ENCODE measurements at places on chromosomes 3 and 15.

DNA sequence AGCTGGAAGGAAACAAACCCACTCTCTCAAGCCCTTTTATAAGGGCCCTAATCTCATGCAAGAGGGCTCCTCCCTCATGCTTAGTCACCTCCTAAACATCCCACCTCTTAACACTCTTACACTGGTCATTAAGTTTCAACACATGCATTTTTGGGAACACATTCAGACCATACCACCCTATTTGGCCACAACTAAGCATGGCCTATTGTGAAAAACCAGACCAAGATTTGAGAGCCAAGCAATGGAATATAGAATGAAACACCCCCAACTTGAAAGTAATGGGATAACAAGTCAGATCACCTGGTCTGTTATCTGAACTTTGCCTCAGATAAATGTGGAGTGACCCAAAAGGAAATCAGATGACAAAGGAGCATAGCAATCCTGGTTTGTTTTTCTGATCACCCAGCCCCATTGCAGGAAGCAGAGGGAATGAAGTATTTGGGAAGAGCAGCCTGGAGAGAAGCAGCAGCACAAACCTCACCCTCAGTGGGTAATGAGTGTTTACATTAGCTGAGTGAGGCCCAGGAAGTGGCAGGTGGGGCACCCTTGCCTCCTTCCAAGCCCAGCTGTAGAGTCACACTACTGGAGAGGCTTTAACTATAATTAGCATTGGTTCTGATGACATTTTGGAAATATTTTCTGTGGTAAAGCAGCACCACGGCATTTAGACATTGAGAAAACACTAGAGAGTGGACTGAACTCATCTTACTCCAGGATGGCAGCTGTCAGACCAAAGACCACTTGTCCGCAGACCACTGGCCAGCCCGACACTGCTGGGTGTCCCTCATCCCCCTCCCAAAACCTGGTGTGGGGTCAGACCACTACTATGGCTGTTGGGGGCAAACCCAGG, 48.8 kb upstream of the PRTG start:
- no peak for DNase-seq

DNA sequence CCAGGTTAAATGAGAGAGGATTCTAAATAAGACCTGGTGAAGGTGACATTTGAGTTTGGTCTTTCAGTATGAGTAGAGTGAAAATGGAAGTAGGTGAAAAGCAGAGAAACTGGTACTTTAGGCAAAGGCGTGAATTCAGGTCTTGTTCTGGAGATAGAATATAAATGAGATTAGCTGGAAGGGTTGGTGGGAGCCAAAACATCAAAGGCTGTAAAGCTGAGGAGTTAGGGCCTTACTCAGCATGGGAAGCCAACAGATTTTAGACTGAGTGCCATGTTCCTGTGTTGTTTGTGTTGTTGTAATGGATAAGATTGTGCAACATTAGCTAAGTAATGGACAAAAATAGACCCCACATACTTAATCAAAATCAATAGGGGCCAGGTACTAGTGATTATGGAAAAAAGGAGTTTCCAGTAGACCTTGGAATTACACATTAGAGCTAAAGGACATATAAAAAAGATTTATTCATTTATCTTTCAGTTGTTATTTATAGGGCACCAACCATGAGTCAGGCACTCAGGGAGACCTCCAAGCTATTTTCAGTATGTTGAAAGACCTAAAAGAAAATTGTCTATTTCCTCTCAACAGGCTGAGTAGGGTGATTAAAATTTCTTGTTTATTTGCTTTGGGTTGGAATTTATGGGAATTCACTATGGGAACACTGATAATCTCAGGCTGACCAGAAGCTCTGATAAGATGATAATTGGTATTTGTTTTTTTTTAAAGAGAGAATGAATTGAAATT, 20.8 kb downstream of the ARL14 start:
- DNase-seq: no peak

DNA sequence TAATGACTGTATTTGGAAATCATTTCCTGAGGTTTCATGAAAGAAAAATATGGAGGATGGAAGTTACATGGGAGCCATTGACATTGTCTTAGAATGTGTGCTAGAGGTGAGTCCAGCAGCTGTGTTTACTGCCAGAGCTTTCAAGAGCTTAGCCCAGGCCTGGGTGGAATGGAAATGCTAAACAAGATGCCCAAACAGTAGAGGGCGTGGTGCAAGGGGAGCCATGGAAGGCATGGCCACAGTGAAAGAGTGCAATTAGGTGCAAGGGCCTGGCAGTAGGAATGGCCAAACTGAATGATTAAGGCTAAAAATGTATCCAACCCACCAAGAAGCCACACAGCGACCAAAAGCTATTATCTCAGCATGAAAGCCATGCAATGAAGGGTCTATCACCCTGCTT, 257.7 kb upstream of the NR2F2 start:
- no peak for DNase-seq

DNA sequence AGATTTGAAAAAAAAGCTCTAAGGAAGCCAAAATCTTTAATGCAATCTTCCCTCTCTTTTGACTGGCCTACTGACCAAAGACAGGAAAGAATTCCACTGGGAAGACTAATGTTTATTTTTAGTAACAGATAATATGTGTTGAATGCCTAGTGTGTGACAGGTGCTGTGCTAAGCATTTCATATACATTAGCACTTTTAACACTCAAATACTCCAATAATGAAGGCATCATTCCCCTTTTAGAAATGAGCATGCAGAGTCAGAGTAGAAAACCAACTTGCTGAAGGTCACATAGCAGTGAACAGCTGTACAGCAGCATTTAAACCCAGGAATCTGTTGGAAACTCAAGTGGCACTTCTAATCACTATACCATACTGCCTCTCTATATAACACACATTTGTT, 170.6 kb downstream of the MINAR1 start:
- no peak for DNase-seq

DNA sequence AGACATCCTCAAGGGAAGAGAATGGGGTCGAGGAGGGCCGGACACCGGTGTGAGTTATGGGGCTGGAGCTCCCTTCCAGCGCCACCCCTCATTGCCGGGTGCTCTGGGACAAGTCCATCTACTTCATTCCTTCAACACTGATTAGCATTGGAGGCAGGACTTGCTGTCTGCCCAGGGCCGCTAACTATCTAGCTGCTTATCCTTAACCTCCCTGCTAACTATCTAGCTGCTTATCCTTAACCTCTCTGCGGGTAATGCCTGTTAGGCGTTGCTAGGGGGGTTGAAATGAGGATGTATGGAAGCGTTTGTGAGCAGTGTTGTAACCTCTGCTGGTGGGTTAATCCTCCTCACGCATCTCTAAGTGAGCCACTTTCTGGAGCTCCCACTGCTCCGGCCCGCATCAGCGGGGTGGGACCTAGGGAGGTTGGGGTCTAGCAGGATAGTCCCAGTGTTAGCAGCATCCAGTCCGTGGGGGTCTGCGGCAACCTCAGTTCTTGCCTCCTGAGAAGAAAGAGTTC, 10.9 kb upstream of the CHAC1 start:
- peak; percentile 35 for DNase-seq

- no peak for DNase-seq
These were observed 5.3 kb downstream of the TM4SF4 start for GRCh38 chr3:149479621-149480325.

DNA sequence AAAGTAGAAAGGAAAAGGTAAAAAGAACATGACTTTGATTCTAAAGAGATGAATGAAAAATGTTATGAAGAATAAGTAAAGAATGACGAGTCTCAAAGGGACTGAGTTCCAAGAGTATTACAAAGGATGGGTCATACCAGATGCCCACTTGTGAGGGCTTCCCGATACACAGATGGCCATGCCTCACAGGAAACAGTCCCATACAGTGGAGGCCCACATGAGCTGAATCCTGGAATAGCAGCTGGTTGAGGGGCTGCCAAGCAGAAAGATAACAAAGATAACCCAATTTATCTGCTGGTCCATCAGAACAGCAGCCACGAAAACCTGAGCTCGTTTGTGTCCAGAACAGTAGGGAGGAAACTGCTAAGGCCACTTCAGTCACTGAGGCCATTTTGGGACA, 3.7 kb downstream of the SSR3 start:
- DNase-seq: no peak

DNA sequence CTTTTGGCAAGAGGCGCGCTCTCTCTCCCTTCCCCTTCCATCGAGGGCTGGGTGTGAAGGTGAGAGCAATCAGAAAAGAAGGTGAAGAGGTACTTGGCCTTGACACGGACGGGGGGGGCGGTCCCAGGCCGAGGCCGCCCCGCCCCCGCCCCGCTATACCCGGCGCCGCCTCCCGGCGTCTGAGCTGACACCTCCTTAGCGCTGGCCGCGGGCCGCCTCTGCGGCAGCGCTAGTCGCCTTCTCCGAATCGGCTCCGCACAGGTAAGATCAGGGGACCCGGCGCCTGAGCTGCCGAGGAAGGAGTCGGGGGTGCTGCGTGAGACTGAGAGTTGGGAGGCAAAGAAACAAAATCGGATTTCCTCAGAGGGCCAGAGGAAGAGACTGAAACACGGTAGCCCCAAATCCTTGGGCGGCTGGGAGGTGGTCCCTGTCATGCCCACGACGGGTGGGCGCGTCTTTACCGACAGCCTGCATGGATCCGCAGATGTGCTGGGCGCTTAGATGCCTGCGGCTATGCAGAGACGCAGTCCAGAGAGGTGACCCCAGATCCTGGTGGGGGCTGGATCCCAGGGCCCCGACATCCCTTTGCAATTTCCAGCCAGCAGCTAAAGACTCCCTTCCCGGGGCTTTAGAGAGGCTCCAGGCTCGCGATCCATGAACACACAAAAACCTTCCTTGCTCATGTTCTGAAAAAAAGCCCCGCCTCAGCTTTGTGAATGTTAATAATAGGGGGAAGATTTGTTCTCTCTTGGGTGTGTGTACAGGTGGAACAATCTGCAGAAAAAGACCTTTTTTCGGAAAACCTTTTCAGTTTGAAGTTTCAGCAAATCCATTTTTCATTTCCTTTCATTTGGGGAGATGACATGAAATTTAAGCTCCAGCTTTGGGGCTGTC, at the start of gene ENTPD3:
Gene ENTPD3, plus strand, starts transcription at position 184 of the 894 bp plus-strand sequence. CDS start 874 bp downstream, outside the sequence.
- no peak for DNase-seq

GRCh38 chr15:86327230-86327865, 247.7 kb downstream of the AGBL1 start:
- no peak for DNase-seq

DNA sequence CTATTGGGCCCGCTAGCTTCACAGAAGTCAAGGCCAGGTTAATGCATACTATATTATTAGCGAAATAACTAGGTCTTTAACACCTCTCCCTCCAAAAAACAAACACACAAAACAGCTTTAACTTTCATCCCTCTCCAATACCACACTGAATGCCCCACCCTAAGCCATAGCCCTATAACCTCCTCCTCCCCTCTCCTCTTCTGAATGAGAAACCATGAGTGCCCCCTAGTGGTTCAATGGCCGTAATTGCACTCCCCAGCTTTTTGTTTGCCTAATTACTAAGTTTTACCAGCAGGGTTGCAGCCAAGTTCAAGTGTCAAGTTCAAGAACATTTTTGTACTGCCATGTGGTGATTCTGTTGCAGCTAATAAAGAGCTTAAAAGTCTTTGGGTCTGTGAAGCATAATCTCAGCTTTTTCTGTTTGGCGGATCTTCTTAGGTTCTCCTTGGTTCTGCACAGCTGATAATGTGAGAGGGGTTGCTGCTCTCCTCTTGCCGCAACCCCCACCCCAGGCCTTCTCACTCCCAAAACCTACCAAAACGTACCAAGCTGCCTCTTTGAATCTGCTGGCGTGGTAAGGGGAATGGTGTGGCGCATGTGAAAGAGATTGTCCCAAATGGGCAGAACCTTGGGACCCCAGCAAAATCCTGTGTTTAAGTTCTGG, 57.9 kb downstream of the RPL22L1 start:
- DNase-seq: peak; percentile 94

GRCh38 chr3:53140847-53141845, 10.9 kb upstream of the RFT1 start:
- DNase-seq: peak; percentile 92

GRCh38 chr3:143210141-143210540, 90.6 kb downstream of the CHST2 start:
- no peak for DNase-seq

GRCh38 chr3:161372321-161373260, 1.3 kb upstream of the SPTSSB start:
- DNase-seq: no peak

- no peak for DNase-seq
These were observed 166.0 kb downstream of the DPH6 start for GRCh38 chr15:35379972-35380371.
